ENCODE measurements at places on chromosomes 16 and 17.

GRCh38 chr17:44137891-44138709, 3.6 kb upstream of the HROB start:
- peak; percentile 45 for DNase-seq

GRCh38 chr16:85768199-85768598, 17.3 kb upstream of the C16orf74 start:
- DNase-seq: no peak

- no peak for DNase-seq
These were observed 6.3 kb upstream of the ABCC1 start for GRCh38 chr16:15942931-15943690.

DNA sequence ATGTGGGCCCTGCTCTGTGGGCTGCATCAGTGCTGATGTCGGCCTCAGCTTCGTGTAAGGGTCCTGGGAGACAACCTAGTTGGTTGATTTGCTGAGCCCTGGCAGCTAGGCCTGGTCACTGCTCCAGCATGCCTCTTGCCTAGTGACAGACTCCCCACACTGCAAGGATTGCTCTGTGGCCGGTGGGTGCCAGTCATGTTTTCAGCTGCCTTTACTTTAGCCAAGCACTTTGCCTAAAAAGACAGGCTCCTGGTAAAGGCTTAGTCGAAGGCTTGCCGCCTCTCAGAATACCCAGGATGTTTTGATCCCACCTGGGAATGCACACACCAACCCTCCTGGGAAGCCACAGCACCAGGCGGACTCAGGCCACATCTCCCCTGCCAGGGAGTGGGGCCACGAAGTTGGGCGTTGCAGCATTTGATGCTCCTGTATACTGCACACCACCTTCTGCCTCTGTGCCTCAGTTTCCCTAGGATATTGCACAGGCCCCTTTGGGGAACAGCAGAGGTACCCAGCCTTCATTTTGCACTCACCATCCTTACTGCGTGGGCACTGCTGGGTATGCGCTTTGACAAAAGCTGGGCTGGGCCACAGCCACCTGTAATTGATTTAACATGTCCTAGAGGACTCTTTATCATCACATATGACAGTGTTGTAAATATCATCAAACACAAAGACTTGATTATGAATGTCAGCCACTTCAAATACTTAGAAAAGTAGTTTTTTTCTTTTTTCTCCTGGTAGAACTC, 19.9 kb downstream of the GINS2 start:
- no peak for DNase-seq

GRCh38 chr17:10549096-10549842, at the start of gene MYH2:
MYH2 (minus strand) TSS chr17:10549658; CDS start chr17:10547920, 1,738 bp downstream.
- no peak for DNase-seq

GRCh38 chr16:51175081-51175480, 24.0 kb upstream of the SALL1 start:
- no peak for DNase-seq

DNA sequence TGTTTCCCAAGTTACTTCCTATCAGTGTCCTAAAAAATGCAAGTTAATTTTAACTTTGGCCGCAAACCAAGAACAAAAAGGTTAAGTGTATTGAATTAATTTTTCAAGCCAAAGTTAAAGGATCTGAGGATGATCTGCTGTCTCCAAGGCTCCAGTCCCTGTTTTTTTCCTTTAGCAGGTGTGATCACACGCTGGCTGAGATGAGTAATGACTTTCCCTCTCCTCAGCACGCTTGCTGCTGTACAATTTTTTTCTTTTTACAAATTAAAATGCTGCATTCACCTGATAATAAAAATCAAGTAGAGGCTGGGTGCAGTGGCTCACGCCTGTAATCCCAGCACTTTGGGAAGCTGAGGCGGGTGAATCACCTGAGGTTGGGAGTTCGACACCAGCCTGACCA, 3.9 kb upstream of the TNFSF12 start:
- no peak for DNase-seq

DNA sequence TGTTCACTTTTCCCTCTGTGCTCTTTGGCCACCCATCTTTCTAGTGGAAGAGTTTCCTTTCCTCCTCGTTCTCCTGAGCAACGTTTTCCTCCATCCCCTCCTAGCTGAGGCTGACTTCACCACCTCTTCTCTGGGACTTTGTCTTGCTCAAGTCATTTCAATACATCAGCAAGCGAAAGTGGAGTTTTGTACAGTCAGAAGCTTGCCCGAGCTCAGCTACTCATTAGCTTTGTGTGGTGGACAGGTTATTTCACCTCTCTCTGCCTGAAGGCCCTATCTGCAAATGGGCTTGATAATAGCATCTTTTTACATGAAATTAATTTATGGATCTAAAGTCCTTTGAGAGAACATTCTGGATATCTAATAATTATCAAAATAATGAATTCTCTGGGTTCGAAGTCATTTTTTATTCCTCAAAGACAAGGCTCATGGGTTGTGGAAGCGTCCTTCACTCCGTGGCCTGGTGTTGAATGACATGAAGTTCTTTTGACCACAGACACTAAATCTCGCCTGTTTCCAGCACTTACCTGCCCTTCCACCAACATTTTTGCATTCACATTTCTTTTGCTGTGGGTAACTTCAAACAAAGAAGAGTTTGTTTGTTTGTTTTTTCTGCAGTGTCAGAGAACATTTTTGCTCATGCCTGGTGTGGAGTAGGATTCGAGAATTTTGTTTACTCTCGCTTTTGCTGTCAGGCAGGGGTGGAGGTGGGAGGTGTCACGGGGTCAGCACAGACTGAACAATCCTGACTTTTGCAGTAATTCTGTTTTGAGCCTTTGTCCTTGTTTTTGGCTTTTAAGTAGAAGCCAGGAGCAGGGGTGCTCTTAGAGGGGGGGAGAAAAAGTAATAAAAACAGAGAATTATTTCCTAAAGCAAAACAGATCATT, 155.0 kb upstream of the CACNG5 start:
- no peak for DNase-seq

DNA sequence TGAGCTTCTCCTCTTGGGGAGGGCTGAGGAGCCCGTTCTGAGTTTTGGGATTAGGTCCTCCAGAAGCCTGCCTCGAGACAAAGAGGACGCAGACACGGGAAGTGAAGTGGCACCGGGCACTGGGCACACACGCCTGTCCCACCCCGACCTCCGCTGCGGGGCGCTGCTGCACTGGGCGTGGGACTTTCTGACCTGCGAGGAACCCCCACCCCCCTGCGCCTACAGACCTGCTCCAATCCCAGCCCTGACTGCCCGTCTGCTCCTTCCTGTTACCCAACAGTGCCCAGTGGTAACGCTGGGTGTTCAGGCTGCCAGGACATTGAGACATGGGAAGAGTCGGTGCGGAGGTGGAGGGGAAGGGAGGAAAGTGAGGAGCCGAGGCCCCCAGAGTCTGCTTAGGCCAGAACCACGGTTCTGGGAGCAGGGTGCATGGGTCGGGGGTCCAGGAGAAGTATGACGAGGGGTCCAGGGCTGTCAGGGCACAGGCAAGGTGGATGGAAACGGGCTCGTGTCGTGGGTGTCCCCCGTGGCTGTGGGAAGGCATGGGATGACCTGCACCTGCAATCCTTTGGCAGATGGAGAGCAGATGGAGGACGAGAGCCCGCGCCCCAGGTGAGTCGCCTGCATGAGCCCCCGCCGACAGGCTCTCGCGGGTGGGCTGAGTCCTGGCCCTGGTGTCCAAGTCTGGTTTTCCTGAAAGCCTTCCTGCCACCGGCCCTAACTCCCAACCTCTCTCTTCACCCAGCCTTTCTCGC, 112.0 kb upstream of the CREBBP start:
- DNase-seq: no peak

DNA sequence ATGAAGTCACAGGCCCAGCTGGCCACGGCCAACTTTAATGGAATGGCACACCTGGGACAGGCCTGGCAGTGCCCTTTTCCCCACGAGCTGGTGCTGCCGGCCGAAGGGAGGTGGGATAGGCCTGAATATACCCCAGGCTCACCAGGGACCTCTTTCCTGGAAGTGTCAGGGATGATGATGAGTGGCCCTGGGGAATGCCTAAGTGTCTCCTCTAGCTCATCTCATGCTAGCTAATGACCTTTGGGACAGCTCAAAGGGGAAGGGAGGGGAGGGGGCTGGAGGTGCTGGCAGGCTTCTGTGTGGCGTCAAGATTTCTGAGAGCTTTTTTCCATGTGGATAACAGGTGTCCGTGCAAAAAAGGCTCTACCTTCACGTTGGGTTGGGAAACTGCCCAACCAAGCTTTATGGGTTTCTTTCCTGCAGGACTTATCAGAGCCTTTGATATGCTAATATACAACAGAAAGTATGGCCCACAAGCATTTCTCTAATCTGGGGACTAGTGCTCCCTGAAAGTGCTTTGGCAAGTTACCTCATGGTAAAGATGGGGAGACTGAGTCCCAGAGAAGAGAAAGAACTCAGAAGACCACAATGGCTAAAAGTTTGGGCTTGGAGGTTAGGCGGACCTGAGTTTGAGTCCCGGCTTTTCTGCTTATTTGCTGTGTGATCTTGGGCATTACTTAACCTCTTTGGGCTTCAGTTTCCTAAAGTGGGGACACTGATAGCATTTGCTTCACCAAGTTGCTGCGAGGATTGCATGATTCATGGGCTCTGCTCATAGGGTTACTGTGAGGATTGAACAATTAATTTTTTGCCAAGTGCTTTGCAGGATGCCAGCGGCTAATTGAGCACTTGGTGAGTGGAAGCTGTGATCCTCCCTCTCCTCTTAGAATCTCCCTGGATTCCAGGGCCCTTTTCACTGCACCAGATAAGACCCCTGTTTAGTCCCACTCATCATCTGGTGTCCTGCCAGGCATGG, 14.0 kb downstream of the ADGRG1 start:
- no peak for DNase-seq

- no peak for DNase-seq
These were observed 39.9 kb upstream of the STH start for GRCh38 chr17:45958994-45959665.

DNA sequence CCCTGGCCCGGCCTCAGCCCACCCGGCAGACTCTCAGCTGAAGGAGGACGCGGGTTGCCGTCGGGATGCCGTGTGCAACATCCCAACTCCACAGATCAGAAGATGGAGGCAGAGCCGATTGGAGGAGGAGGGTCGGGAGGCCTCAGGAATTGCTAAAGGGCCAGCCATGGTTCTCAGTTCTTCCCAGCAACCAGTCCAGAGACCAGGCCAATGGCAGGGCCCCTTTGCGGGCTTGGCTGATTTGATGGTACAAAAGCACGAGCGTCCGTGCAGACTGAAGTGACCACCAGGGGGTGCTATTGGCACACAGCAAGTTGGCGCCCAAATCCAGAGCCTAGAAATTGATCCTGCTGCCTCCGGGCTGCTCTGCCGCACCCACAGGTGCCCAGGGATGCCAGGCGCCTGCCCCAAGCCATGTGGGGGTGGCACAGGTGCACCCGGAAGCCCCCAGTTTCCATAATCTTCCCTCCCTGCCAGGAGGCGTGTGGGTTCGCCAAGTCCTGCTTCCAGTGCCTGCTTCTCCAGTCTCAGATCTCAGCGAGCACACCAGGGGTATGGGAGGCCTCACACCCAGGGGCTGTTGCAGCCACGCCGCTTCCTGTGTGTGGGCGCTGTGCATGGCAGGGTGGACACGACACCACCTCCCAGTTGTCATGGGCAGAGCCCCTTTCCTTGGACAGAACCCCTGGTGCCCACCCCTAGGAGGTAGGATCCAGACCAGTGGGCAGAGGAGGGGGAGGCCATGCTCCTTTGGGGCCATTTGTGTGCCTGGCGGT, 7.1 kb upstream of the TEX19 start:
- DNase-seq: peak; percentile 67

DNA sequence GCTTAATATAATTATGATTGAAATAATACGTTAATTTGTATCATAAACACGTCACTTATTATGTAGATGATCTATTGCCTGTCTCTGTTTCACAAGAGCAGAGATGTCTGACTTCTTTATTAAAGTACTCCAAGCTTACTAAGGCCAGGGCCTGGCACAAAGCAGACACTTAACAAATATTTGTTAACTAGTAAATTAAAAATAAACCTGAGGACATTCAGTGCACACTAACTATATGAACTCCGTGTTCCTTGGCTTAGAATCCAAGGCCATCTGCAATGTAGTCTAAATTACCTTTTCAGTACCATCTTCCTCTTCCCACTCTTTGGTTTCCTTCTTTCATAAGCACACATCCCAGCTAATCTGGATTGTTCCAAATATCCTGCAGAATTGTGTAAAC, 210.8 kb upstream of the SOX9 start:
- no peak for DNase-seq

DNA sequence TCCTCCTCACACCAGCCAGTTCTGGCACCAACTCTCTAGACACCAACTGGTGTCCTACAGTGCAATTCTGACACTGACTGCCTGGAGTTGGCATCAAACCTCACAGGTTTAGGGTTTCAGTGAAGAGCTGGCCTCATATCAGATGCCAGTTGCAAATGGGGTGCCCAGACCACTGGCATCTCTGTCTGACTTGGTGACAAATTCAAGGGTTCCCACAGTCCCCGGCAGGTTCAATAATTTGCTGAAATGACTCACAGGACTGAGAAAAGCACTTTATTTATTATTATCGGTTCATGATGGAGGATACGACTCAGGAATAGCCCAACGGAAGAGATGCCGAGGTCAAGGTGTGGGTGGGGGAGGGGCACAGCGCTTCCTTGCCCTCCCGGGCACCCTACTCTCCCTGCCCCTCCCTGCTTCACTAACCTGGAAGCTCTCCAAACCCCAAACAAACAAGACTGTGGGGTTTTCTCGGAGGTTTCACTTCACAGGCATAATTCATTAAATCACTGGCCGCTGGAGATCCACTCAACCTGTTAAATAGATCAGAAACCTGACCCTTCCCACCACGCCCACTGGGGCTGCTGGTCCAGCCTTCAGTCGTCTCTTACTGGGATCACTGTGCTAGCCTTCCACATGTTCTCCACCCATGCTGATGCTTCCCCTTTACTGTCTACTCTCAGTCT, 1.7 kb upstream of the NLRP1 start:
- DNase-seq: no peak

DNA sequence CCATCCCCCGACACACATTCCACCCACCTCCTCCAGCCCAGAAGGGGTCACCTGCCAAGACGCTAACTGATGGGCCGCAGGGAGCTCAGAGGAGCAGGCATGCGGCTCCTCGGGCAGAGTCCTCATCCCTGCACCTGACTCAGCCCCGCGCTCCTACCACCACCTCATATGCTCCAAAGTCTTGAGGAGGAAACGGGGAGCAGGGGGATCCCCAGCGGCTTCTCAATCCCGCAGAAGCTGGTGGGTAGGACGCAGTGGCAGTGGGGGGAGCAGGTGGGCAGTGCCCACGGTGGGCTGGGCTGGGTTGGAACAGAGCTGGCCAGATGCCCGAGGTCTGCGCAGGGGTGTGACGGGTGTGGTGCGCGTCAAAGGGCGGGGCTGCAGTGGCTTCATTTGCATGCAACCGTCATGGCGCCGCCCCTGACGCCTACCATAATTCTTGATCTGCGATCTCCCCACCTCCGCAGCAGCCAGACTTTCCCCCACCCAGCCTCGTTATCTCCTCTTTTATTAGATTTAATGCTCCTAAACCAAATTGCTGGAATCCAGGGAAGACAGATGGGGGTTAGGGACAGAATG, 39.0 kb upstream of the EMP2 start:
- no peak for DNase-seq

DNA sequence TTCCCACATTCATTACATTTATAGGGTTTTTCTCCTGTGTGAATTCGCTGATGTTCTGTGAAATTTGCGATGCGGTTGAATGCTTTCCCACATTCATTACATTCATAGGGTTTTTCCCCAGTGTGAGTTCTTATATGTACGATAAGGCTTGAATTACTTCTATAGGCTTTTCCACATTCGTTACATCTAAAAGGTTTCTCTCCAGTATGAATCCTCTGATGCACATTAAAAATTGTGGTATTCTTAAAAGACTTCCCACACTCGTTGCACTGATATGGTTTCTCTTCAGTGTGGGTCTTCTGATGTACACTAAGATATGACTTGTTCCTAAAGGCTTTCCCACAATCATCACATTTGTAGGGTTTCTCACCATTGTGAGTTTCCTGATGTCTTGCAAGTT, 30.4 kb downstream of the ZNF624 start:
- DNase-seq: no peak

GRCh38 chr16:56861092-56861610, 3.9 kb upstream of the SLC12A3 start:
- no peak for DNase-seq
